Right lobe of liver (tissue), 6 donors: ENCODE measurements at places on chromosomes 16 and 17.

GRCh38 chr16:56399486-56399885 lies 25.9 kb downstream of the AMFR start:
- H3K27me3 ChIP-seq: no peaks in the 10 kb centered on the region
- DNase-seq: no peak
- peaks cover 8% of the 10 kb centered on the region for H3K36me3 ChIP-seq
- H3K4me3 ChIP-seq: no peak overlapping the region
- H3K27ac ChIP-seq: no peak overlapping the region
- H3K4me1 ChIP-seq: no peaks in the 10 kb centered on the region

DNA sequence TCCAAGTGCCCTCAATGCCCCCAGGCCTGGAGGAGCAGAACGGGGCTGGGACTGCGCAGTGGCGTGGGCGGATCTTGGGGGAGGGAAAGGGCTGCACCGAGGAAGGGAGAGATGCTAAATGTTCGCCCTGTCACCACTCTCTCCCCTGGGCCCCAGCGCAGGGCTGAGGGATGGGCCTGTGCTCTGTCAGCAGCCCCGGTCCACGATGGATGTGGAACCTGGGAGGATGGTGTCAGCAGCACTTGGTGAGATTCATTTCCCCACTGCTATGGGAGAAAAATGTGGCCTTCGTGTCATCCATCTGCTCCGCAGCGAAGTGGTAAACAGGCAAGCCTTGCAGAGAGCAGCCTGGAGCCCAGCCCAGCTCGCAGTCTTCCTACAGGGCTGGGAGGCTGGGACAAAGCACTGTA lies 72.0 kb downstream of the TMEM132E start:
- no peak overlapping the region for H3K4me3 ChIP-seq
- no peak overlapping the region for H3K27ac ChIP-seq
- no peak for DNase-seq
- no peaks in the 10 kb centered on the region for H3K36me3 ChIP-seq

DNA sequence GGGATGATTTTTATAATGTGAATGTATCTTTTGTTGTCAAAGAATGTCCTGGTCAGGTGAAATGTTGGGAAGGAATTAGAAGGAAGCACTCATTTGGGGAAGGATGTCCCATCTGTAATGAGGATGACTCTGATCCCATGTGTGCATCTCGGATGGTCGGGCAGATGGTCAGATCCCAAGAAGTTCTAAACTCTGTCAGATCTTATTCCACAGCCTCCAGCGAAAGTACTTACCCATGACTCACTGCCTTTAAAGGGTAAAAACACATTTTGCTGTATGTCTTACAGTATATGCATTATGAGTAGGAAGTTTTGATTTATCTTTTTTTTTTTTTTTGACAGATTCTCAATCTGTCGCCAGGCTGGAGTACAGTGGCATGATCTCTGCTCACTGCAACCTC lies 548 bp upstream of the KRTAP4-11 start:
- no peaks in the 10 kb centered on the region for H3K4me1 ChIP-seq
- H3K4me3 ChIP-seq: no peak overlapping the region
- H3K27me3 ChIP-seq: no peaks in the 10 kb centered on the region
- no peak overlapping the region for H3K27ac ChIP-seq
- H3K36me3 ChIP-seq: no peaks in the 10 kb centered on the region

DNA sequence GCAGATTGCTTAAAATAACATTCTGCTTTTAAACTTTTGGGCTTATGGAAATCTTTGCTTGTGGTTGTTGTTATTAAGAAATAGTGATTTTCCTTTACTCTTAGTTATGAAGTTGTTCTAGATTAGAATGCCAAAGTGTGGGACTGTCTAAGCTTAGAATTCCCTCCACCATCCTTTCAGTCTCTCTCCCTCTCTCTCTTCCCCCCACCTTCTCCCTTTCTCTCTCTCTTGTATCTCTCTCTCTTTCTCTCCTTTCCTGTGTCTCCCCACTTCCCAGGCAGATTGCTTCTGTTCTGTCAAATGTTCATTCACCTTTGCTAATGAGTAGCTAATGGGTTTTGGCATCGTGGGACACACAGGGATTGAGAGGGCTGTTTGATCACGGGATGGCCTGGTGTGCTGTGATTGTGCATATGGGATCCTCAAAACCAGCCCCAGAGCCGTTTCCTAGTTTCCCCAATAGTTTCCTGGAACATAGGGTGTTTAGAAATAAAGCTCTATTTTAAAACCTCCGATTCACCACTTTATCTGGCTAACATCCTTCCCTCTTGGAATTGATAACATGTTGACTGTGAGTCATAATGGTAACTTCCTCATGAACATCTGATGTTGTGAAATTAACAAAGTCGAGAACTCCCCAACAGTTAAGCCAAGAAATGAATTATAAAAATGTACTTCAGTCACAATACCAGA lies 502.6 kb downstream of the TMEM114 start:
- H3K27ac ChIP-seq: no peak overlapping the region
- H3K4me1 ChIP-seq: no peaks in the 10 kb centered on the region
- no peaks in the 10 kb centered on the region for H3K36me3 ChIP-seq
- H3K4me3 ChIP-seq: no peak overlapping the region
- no peaks in the 10 kb centered on the region for H3K27me3 ChIP-seq

DNA sequence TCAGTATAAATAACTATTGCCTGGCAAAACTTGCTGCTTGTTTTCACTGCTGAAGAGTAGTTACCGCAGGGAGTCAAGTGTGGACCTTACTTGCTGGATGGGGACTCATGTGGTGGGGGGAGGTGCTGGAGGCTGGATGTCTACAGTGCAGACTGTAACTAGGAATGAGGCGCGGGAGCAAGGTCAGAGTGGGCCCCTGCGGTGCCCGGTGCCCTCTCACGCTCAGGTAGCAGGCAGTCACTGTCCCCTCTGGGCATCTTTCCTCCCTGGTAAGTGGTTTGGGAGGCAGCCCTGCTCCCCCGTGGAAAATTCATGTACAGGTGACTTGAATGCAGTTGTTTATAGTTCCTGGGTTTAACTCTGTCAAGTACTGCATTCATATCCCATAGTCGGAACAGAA lies 4.6 kb downstream of the EMC8 start:
- H3K36me3 ChIP-seq: no peaks in the 10 kb centered on the region
- H3K4me3 ChIP-seq: no peak overlapping the region
- DNase-seq: no peak
- no peak overlapping the region for H3K27ac ChIP-seq
- H3K27me3 ChIP-seq: no peaks in the 10 kb centered on the region
- H3K4me1 ChIP-seq: no peaks in the 10 kb centered on the region

- no peak overlapping the region for H3K4me3 ChIP-seq
- no peaks in the 10 kb centered on the region for H3K4me1 ChIP-seq
- DNase-seq: no peak
- H3K27ac ChIP-seq: no peak overlapping the region
Measured at GRCh38 chr17:49055181-49055927, 58.2 kb downstream of the IGF2BP1 start.

GRCh38 chr16:83244057-83244456 lies 563.7 kb upstream of the HSBP1 start:
- no peaks in the 10 kb centered on the region for H3K36me3 ChIP-seq
- H3K27ac ChIP-seq: no peak overlapping the region
- H3K4me1 ChIP-seq: no peaks in the 10 kb centered on the region
- no peak for DNase-seq
- H3K4me3 ChIP-seq: no peak overlapping the region

- no peaks in the 10 kb centered on the region for H3K27me3 ChIP-seq
- H3K27ac ChIP-seq: no peak overlapping the region
- H3K4me3 ChIP-seq: no peak overlapping the region
- H3K36me3 ChIP-seq: peaks cover 85% of the 10 kb centered on the region
Measured at GRCh38 chr16:27539120-27539519, 10.6 kb downstream of the GTF3C1 start.
